ENCODE measurements at places on chromosomes 12 and 14.
A peak's percentile ranks its signal among the peaks of the same experiment; 100 is the strongest.

- ATAC-seq, result no peak
These were observed 580.9 kb downstream of the DIO2 start for GRCh38 chr14:79630288-79630960.

DNA sequence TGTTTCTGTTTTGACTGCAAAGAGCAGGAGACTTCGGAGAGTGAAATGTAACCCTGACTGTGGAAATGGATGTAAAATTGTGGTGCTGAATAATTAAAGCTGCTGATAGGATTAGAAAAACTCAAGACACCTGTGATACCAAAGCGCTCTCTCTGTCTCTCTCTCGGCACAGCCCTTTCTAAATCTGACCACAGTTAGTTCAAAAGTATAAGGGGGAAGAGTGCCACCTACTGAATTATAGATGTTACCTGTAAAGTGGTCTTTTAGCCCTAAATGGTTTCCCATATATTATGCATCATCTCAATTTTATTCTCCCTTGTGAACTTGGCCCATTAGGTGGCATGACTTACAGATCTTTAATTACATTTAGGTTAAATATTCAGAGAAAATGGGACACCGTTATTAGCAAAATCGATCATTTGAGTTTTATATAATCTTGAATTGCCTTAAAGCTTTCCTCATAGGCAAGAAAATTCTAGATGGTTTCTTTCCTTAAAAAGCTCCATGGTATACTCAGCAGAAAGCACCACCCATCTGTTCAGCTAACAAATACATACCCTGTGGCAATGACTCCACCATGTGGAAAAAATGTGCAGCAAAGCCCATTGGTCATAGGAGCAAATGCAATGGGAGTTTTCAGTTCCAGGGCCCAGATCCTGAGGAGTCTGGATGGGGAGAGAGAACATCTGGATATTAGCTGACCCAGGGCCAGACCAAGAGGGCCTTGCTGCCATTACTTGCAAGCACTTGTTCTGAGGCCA, 18.1 kb downstream of the RFC5 start:
- no peak for ATAC-seq

DNA sequence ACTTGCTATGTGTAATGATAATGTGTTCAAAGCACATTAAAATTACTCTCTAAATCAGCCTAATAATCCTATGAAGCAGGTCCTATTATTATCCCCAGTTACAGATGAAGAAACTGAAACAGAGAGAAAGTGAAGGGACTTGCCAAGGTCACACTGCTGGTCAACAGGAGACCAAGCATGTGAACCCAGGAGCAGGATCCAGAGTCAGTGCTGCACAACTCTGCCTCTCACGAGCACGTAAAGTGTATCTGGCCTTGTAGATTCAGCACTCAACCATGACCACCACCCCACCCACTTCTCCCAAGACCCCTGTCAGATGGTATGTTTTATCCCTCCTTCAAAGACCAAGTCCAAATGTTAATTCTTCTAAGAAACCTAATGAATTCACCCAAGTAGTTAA, 100.7 kb downstream of the TTC7B start:
- ATAC-seq, result no peak

GRCh38 chr12:30473274-30473673, 222.4 kb downstream of the IPO8 start:
- ATAC-seq, result no peak

DNA sequence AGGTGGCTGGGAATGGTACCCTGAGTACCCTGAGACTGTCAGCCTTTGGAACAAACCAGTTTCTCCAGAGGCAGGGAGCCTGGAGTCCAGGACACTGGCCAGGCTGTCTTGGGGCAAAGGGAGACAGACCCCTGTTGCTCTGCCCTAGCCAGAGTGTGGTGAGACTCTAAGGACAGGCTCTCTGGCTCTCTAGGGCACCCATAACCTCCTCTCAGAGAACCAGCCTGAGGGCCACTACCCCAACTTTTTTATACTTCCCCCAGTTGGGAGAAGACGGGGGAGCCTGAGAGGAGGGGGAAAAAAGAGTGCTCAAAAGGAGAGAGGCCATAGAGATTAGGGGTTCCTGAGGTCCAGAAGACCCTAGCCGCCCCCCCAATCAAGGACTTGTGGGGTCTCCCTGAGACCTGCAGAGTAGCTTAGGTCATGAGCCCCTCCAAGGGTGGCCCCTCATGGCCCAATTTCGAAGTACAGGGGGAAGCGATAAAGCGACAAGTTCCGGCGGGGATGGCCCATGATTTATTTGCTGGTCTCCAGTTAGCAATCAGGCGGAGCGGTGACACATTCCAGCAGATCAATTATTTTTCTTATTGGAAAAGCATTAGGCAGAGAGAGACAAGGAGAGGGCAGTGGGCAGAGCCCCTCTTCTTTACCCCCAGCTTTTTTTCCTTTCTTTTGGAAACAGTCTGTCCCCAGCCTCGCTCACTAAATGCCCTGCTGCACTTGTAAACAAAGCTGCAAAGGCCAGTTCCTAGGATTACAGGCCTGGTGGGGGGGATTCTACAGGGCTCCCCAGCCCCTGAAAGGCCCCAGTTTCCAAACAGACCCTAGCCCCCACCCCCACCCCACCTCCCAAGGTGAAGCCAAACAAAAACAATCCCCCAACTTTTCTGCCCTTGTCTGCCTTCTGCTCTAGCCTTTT, 1.5 kb downstream of the HOXC8 start:
- no peak for ATAC-seq

DNA sequence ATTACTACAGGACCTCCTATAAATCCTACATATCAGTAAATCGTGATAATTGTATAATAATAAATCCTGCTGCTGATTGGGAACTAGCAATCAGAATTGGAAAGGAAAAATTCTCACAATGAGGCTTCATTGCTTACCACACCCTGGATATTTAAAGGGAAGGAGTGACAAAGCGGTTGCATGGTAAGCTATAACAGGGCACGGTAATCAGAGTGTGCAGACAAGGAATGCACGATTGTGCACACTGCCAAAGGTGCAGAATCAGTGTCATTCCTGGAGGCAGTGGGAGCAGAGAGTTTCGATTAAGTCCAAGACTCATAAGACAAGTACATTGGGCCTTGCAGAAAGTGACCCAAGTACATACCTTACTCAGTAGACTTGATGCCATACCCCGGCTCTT, 277.5 kb upstream of the NPAS3 start:
- no peak for ATAC-seq

- no peak for ATAC-seq
These were observed 5.4 kb downstream of the CRACR2A start for GRCh38 chr12:3747543-3747942.

GRCh38 chr12:132389526-132390286, 60.3 kb upstream of the GALNT9 start:
- ATAC-seq, result no peak

DNA sequence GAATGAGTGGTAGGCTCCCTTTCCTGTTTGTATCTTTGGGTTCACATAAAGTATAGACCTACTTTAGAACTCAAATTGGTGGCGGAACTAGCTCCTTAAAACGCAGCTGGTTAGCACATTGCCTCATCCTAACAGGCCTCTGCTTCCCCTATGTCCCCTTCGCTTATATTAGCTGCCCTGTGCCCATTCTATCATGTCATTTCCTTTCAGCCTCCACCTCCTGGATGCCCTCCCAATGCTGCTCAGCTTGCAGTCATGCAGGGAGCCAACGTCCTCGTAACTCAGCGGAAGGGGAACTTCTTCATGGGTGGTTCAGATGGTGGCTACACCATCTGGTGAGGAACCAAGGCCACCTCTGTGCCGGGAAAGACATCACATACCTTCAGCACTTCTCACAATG, 3.5 kb downstream of the DAZAP2 start:
- ATAC-seq, result no peak

DNA sequence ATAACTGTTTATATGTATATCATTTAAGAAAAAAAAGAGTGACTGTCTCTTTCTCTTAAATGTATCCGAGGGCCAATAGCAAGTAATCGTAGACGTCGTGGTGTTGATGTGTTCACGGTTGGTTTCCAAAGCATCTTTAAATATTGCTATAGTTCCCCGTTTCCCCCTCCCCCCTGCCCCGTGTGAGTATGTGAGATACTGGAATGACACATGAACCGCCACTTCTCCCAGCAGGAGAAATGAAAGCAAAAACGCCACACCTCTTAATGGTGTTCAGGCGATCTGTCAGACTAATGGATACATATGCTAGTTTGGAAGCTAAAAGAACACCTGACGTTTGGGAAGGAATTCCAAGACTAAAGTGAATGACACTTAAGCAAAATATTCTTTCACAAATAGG, 258.3 kb downstream of the FOXN3 start:
- no peak for ATAC-seq

GRCh38 chr14:65431951-65432350, 19.4 kb downstream of the FUT8 start:
- no peak for ATAC-seq

GRCh38 chr12:95700316-95700785, 90.2 kb downstream of the NTN4 start:
- ATAC-seq, result peak; percentile 90

DNA sequence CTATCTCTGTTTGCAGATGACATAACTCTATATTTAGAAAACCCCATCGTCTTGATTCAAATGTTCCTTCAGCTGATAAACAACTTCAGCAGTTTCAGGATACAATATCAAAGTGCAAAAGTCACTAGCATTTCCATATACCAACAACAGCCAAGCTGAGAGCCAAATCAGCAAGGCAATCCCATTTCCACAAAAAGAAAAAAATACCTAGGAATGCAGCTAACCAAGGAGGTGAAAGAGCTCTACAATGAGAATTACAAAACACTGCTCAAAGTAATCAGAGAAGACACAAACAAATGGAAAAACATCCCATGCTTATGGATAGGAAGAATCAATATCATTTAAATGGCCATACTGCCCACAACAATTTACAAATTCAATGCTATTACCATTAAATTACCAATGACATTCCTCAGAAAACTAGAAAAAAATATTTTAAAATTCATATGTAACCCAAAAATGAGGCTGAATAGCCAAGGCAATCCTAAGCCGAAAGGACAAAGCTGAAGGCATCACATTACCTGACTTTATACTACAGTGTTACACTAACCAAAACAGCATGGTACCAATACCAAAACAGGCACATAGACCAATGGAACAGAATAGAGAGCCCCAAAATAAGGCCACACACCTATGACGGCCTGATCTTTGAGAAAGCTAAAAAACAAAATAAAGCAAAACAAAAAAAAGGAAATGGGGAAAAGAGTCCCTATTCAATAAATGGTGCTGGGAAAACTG, 901.7 kb downstream of the LRFN5 start:
- no peak for ATAC-seq

GRCh38 chr12:92098594-92099380, 46.9 kb downstream of the BTG1 start:
- no peak for ATAC-seq

GRCh38 chr14:81342850-81343580, 57.1 kb downstream of the STON2 start:
- no peak for ATAC-seq

GRCh38 chr12:11780521-11781101, 131.1 kb downstream of the ETV6 start:
- peak; percentile 92 for ATAC-seq

DNA sequence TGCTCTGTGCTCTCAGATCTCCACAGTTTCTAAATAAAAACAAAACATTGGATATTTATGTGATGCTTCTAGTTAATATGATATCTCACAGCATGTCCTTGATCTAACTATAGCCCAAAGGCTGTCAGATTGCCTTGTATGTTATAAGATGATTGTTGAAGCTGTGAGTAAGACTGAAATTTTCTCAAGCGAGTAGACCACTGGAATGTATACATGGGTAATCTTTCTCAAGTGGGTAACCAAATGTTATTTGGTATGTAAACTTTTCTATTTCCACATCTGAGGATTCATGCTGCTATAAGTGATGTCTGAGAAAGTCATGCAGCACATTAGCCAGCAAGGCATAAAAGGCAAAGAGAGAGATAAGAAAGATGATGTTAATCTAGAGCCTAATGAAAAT, 886.7 kb downstream of the NRXN3 start:
- no peak for ATAC-seq

DNA sequence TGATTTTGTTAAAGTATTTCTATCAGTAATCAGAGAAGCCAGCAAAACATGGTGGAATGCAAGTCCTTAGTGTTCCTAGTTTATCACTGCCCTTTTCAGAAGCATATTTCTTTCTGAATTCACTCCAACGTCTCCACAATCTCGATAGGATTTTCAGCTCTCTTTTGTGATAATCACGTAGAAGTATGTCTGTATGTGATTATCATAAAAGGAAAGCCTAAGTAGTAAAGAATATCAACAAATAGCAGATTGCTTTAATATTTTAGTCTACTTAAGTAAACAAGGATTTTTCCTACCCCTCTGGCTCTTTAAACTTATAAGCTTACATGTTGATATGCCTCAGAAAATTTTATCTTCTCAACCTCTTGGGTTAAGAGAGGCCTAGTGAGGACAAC, 147.4 kb upstream of the NUDT4 start:
- no peak for ATAC-seq

GRCh38 chr12:121537814-121538698, 42.8 kb downstream of the KDM2B start:
- peak; percentile 31 for ATAC-seq

GRCh38 chr14:24162093-24162492, 1.0 kb downstream of the IRF9 start:
- no peak for ATAC-seq

- ATAC-seq, result no peak
These were observed 32.4 kb upstream of the BEGAIN start for GRCh38 chr14:100619396-100620254.

- no peak for ATAC-seq
These were observed 12.9 kb upstream of the NEMF start for GRCh38 chr14:49865431-49865859.

DNA sequence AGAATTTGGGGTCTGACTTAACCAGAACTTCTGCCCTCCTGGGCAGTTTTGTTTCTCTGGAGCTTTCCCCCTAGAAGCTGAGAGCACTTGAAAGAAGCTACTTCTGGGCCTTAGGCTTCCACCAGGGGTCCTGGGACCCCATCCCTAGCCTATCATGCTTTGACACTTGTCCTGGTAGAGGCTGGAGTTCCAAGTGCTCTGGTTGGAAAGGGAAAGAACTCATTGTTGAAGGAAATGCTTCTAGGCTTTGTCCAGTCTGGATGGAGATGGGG, 1.4 kb upstream of the COL2A1 start:
- ATAC-seq, result no peak

GRCh38 chr12:50182461-50182860, 15.3 kb upstream of the CERS5 start:
- no peak for ATAC-seq

GRCh38 chr14:33444136-33444535, 505.5 kb downstream of the NPAS3 start:
- no peak for ATAC-seq

- no peak for ATAC-seq
These were observed 4.3 kb downstream of the HOXC9 start for GRCh38 chr12:54004063-54004840.
